ENCODE measurements at places on chromosomes 1 and 21. TPM values are rescaled to one million over a fixed set of nuclear protein-coding genes. Genes with fewer than 3 reads are reported as not detected.

Gene DHX9
- total RNA-seq = 101 TPM

Gene PCBP3
- not detected for total RNA-seq

Gene OR6F1
- total RNA-seq = not detected

Gene REN
- not detected for total RNA-seq

Gene BGLAP
- 2.0 TPM for total RNA-seq

Gene RNF186
- not detected for total RNA-seq

Measured in PC-9 (cell line).